Stimulated activated CD4-positive, alpha-beta T cell treated with anti-CD3 and anti-CD28 coated beads, Interleukin-4, amount 100 ng/mL, for 4 hours (primary cell): ENCODE measurements at places on chromosomes 13 and 19.

DNA sequence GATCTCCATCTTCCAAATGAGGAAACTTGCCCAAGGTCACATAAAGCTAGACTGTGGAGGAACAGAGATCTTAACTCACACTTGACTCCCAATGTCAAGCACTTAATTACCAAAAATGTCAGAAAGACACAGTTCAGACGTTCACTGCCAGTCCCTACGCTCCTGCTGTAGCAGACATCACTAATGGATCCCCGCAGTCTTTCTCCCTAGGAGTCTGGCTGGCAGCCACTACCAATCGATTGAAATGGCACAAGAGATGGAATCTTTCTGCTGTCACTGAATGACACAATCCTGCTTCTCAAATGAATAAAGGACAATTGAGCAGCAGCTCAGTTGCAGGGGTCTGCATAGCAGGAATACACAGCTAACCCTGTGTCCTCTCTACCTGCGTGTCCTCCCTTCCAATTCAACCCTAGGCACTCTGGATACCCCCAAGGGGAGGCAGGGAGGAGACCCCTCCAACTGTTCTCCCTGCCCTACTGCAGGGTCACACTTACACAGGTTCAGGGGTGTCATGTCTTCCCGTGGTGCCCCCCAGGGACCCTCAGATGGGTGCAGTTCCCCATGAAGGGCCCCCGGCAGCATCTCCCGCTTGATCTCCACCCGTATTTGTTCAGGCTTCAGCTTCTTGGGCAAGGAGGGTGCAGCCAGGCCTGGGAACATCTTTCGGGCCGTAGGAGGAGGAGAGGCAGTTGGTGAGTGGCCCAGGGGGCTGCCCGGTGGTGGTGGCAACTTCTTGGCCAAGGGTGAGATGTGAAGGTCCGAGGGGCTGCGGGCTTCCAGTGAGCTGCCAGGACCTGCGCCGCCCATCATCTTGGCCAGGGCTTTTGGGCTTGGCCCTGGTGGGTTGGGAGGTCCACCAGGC is 7.9 kb upstream of the AKAP8L start:
- DNase-seq, result no peak

DNA sequence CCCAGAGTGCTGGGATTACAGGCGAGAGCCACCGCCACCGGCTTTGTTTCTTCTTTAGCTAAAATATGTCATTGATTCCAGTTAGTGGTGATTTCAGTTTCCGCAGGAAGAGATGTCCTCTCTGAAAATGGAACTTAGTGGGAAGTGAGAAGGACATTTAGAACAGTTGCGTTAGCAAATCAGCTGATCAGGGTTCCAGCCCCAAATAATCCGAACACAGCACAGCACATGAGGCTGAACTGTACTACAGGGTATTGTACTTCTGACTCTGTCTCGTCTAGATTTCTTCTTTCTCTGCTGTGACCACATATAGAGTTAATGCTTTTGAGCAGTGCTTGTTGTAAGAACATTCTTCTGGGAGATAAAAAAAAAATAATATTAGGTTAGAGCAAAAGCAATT is 314.4 kb downstream of the MYO16 start:
- DNase-seq, result no peak

- no peak for DNase-seq
These were observed 1.9 kb downstream of the ZNF606 start for GRCh38 chr19:58000677-58001076.

DNA sequence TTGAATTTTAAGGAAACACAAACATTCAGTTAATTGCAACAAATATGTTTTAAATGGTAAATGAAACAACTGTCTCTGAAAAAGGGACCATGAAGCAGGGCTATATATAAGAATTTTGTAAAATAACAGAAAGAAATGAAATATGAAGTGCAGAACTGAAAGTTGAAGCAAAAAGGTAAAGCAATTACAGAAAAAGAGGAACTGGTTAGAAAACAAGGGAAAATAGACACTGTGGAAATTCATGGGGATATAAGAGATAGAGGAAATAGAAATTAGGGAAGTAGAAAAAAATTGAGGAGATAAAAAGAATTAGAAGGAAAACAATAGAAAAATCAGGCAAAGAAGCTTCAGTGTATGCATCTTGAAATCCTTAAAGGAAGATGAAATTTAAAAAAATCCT is 40.0 kb upstream of the TDRD3 start:
- no peak for DNase-seq

DNA sequence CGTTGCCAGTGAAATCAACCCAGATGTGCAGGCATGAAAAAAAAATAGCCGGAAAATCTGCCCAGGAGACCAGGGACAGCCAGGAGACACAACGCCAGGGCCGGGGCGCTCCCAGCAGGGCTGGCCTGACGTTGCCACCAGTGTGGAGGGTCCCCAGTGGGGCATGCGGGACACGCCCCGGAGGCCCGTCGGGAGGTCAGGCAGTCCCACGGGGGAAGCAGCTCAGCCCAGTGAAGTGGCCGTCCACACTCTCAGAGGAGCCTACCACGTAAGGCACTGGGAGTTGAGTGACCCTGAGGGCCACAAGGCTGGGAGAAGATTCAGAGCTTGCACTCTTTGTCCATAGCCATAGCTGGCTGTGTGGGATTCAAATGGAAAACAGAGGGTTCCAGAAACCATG is 53.2 kb upstream of the GAS6 start:
- no peak for DNase-seq

- DNase-seq, result no peak
These were observed 524.1 kb upstream of the SLITRK5 start for GRCh38 chr13:87147076-87147475.

GRCh38 chr13:28954419-28954725 is 134.2 kb downstream of the MTUS2 start:
- DNase-seq, result no peak
